ENCODE measurements at places on chromosomes 6 and 20.

DNA sequence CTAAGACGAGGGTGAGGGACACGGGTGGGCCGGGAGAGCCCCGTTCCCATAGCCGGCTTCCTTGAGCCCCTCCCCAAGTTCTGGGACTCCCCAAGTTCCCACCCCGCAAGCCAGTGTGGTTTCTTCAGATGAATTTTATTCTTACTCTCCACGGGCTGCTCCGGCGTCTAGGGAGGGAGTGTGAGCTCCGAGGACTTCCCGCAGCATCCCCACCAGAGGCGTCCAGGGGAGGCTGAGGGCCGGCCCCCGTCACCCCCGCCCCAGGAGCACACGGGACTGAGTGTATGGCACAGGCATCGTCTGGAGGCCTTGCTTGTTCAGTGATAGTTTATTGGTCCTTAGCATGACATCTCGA, 10.0 kb upstream of the SLC4A11 start:
- H3K36me3 ChIP-seq, result no peaks in the 10 kb centered on the region
- no peaks in the 10 kb centered on the region for H3K4me1 ChIP-seq
- no peak overlapping the region for H3K27ac ChIP-seq
- peak overlapping the region; percentile 51 for H3K4me3 ChIP-seq
- DNase-seq, result no peak
- peaks cover 33% of the 10 kb centered on the region for H3K27me3 ChIP-seq

- no peaks in the 10 kb centered on the region for H3K36me3 ChIP-seq
- no peak overlapping the region for H3K27ac ChIP-seq
- no peaks in the 10 kb centered on the region for H3K27me3 ChIP-seq
- no peak for DNase-seq
- H3K4me3 ChIP-seq, result no peak overlapping the region
Observed at GRCh38 chr20:14986656-14987055, 649.2 kb upstream of the FLRT3 start.

DNA sequence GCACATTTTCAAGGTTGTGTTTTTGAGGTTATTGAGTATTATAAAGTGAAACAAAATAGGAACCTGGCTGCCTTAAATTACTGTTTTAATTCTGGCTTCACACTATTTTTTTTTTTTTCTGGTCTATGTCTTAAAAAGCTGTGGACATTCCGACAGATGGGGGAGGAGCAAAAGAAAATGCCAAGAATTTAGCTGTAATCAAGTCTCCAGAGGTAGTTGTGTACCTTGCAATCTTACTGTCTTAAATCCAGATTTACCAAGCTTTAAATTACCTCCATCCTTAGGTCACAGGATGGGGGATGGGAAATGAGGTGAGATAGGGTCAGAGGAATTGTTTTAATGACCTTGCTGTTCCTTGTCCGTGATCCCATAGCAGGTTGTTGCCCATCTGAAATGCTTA, 182.8 kb downstream of the UTRN start:
- H3K27ac ChIP-seq, result peak overlapping the region; percentile 59
- H3K36me3 ChIP-seq, result peaks cover 33% of the 10 kb centered on the region
- DNase-seq, result no peak

GRCh38 chr6:126625019-126625418, 285.1 kb downstream of the CENPW start:
- H3K27me3 ChIP-seq, result no peaks in the 10 kb centered on the region
- no peak for DNase-seq
- H3K36me3 ChIP-seq, result no peaks in the 10 kb centered on the region
- H3K4me1 ChIP-seq, result no peaks in the 10 kb centered on the region

DNA sequence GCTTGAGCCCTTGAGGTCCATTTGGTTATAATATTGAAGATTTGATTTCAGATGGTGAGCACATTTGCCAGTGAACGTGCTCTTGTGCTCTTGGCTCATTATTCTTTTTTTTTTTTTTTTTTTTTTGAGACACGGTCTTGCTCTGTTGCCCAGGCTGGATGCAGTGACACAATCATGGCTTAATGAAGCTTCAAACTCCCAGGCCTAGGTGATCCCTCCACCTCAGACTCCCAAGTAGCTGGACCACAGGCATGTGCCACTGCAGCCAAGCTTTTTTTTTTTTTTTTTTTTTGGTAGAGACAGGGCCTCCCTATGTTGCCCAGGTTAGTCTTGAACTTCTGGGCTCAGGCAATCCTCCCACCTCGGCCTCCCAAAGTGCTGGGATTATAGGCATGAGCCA, 176.2 kb downstream of the KLHL32 start:
- H3K36me3 ChIP-seq, result peaks cover 4% of the 10 kb centered on the region
- no peak overlapping the region for H3K27ac ChIP-seq
- H3K27me3 ChIP-seq, result no peaks in the 10 kb centered on the region

- no peaks in the 10 kb centered on the region for H3K27me3 ChIP-seq
- H3K4me3 ChIP-seq, result no peak overlapping the region
- H3K36me3 ChIP-seq, result peaks cover 15% of the 10 kb centered on the region
- H3K4me1 ChIP-seq, result peaks cover 18% of the 10 kb centered on the region
- no peak for DNase-seq
Observed at GRCh38 chr20:36663031-36663430, 17.0 kb upstream of the SLA2 start.

GRCh38 chr6:138774370-138774769, 801 bp downstream of the CCDC28A start:
- no peaks in the 10 kb centered on the region for H3K27me3 ChIP-seq
- DNase-seq, result no peak
- H3K36me3 ChIP-seq, result peaks cover 6% of the 10 kb centered on the region

- H3K4me3 ChIP-seq, result no peak overlapping the region
- DNase-seq, result no peak
- H3K27ac ChIP-seq, result no peak overlapping the region
Observed at GRCh38 chr6:18350271-18350670, 36.9 kb upstream of the RNF144B start.

GRCh38 chr6:158561321-158561884, 1.5 kb downstream of the TMEM181 start:
- H3K4me1 ChIP-seq, result peaks cover 40% of the 10 kb centered on the region
- peaks cover 8% of the 10 kb centered on the region for H3K36me3 ChIP-seq
- H3K27me3 ChIP-seq, result no peaks in the 10 kb centered on the region
- H3K27ac ChIP-seq, result peak overlapping the region; percentile 95
- H3K4me3 ChIP-seq, result peak overlapping the region; percentile 97
- DNase-seq, result no peak

DNA sequence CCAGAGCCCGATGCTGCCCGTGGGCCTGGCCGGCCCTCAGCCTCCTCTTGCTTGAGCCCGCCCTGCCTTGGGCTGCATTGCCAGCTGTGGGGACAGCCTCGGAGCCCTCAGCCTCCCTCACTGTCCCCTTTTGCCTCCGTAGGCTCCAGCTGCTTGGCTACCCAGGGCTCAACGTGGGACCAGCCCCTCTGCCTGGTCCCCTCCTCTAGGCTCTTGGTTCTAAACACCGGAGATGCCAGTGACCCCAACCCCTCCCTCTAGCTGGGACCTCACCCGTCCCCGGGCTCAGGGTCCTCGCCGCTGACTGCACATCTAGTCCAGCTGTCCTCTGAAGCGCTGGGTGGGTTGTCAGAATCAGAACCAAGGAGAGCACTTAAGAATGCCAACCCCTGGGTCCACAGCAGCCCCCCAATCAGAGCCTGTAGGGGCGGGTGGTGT, 345.2 kb downstream of the ZFAND3 start:
- no peaks in the 10 kb centered on the region for H3K36me3 ChIP-seq
- no peak overlapping the region for H3K27ac ChIP-seq
- no peak overlapping the region for H3K4me3 ChIP-seq
- H3K27me3 ChIP-seq, result peaks cover 1% of the 10 kb centered on the region

DNA sequence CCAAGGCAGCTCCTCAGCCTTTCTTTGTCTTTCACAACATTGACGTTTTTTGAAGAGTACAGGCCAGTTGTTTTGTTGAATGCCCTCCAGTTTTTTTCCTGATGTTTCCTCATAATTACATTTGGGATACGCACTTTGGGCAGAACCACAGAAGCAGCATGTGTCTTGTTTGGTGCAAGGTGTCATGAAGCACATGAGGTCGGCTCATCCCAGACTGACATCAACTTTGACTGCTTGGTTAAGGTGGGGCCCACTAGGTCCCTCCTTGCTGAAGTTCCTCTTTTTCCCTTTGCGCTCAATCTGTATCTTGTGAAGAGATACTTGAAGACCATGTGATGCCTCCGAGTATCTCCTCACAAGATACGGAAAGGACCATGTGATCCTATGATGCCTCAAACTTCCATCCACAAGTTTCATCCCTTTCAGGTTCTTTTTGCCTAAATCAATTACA, 10.5 kb downstream of the SNAI1 start:
- no peaks in the 10 kb centered on the region for H3K36me3 ChIP-seq
- H3K27ac ChIP-seq, result no peak overlapping the region
- no peak overlapping the region for H3K4me3 ChIP-seq
- no peaks in the 10 kb centered on the region for H3K4me1 ChIP-seq

GRCh38 chr6:118284736-118285360, 263.2 kb upstream of the PLN start:
- H3K36me3 ChIP-seq, result no peaks in the 10 kb centered on the region
- no peak overlapping the region for H3K27ac ChIP-seq
- peaks cover 18% of the 10 kb centered on the region for H3K27me3 ChIP-seq
- no peak overlapping the region for H3K4me3 ChIP-seq

DNA sequence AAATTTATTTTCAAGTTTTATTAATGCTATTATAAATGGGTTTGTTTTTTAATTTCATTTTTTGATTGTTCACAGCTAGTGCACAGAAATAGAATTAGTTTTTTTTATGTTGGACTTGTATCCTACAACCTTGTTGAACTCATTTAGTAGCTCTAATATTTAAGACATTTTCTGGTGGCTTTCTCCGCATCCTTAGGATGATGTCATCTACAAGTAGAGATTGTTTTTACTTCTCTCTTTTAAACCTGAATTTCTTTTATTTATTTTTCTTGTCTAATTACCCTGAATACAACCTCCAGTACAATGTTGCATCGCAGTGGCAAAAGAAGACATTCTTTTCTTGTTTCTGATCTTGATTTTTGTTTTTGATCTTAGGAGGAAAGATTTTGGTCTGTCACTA, 142.6 kb upstream of the PRDM1 start:
- no peak for DNase-seq
- no peak overlapping the region for H3K27ac ChIP-seq
- H3K4me3 ChIP-seq, result no peak overlapping the region
- H3K27me3 ChIP-seq, result peaks cover 7% of the 10 kb centered on the region
- H3K4me1 ChIP-seq, result peaks cover 30% of the 10 kb centered on the region

GRCh38 chr6:52124126-52125121, 37.0 kb upstream of the PKHD1 start:
- H3K36me3 ChIP-seq, result no peaks in the 10 kb centered on the region
- no peak overlapping the region for H3K27ac ChIP-seq
- peaks cover 11% of the 10 kb centered on the region for H3K27me3 ChIP-seq
- no peak overlapping the region for H3K4me3 ChIP-seq
- DNase-seq, result no peak
- no peaks in the 10 kb centered on the region for H3K4me1 ChIP-seq

DNA sequence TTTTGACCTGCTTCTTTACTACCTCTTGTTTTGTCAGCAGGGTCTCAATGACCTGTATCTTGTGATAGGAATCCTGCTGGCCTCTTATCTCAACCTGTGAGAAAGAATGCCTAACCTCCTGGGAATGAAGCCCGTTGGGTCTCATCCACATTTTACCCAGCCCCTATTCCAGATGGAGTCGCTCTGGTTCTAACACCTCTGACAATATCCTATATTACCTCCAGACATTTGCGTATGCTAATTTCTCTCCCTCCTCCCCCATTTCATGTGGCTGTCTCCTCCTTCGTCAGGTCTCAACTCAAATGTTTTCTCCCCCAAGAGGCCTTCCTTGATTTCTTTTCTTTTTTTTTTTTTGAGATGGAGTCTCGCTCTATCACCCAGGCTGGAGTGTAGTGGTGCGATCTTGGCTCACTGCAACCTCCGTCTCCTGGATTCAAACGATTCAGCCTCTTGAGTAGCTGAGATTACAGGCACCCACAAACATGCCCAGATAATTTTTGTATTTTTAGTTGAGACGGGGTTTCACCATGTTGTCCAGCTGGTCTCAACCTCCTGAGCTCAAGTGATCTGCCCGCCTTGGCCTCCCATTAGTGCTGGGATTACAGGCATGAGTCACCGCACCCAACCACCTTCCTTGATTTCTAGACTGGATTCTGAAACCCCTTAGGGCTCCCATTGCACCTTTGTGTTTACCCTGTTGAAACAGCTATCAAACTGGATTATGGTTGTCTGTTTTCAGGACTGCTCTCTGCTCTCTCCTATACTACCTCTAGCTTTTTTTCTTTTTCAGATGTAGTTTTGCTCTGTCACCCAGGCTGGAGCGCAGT, 49.5 kb upstream of the B4GALT5 start:
- DNase-seq, result no peak
- peaks cover 9% of the 10 kb centered on the region for H3K4me1 ChIP-seq
- H3K27ac ChIP-seq, result no peak overlapping the region
- no peaks in the 10 kb centered on the region for H3K36me3 ChIP-seq
- no peak overlapping the region for H3K4me3 ChIP-seq
- peaks cover 61% of the 10 kb centered on the region for H3K27me3 ChIP-seq

DNA sequence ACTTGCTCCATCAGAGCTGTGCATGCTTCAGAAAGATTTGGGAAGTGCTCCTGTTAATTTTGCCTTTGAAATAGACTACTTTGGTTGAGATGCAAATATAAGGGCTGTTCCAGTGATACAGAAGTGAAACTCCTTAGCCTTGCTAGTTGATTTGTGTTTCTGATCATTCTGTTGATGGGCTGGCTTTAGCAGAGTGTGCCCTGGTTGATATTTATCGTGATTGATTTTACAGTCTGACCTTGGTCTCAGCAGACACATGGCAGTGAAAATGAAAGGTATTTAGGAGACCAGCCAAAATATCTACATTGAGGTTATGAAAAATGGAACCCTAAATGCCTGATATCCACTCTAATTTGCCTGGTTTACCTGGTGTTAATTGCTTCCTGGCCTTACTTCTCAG, 122.1 kb upstream of the CEP162 start:
- H3K27ac ChIP-seq, result no peak overlapping the region
- H3K27me3 ChIP-seq, result no peaks in the 10 kb centered on the region
- H3K4me1 ChIP-seq, result no peaks in the 10 kb centered on the region
- DNase-seq, result no peak

DNA sequence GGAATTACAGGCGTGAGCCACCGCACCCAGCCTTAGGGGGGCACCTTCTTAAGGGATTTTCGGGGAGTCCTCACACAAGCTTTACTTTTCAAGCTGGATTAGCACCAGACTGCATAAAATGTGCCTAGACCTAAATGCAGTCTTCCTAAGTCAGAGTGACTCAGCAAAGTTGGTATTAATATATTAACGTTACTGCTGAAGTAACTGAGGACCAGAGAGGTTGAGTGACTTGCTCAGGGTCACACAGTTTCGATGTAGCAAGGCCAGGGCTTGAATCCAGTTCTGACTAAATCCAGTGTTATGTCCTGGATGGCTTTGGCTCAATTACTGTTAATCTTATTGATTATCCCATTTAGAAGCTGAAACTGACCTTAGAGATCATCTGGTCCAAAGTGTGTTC, 13.4 kb downstream of the EDEM2 start:
- peaks cover 47% of the 10 kb centered on the region for H3K36me3 ChIP-seq
- no peak overlapping the region for H3K27ac ChIP-seq
- no peaks in the 10 kb centered on the region for H3K4me1 ChIP-seq
- DNase-seq, result no peak
- no peak overlapping the region for H3K4me3 ChIP-seq

DNA sequence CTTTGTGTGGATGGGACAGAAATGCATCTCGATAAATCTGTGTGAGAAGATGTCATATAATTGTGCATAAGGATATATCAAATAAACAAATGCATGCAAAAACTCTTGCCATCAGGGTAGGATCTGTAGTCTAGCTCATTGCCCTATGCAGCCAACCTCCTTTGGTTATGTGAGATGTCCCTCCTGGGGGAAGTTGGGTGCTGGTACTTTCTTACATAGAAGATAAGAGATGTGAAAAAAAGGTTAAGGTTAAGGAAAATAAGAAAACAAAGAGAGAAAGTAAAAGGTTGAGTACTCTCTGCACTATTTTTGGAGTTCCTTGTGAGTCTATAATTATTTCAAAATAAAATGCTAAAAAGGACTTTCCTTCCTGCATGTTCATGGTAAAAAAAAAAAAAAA, 30.4 kb downstream of the ZDHHC14 start:
- H3K27ac ChIP-seq, result no peak overlapping the region
- H3K4me3 ChIP-seq, result no peak overlapping the region
- DNase-seq, result no peak

Measured in activated T-helper 1 cell treated with anti-CD3 and anti-CD28 coated beads, Interleukin-12 subunit alpha, Interleukin-12 subunit beta, Interleukin-2, Interleukin-4 antibody, amounts not matched to agents 30 ng/mL and 10 ng/mL and 1 ng/mL, durations not matched to agents 14 hours and 24 hours and 36 hours (primary cell).